Sigmoid colon (tissue), 7 donors: ENCODE measurements at places on chromosomes 7 and 10.

- DNase-seq: peak; percentile 66
Measured at GRCh38 chr7:76997381-76998284, 34.5 kb downstream of the SPDYE17 start.

DNA sequence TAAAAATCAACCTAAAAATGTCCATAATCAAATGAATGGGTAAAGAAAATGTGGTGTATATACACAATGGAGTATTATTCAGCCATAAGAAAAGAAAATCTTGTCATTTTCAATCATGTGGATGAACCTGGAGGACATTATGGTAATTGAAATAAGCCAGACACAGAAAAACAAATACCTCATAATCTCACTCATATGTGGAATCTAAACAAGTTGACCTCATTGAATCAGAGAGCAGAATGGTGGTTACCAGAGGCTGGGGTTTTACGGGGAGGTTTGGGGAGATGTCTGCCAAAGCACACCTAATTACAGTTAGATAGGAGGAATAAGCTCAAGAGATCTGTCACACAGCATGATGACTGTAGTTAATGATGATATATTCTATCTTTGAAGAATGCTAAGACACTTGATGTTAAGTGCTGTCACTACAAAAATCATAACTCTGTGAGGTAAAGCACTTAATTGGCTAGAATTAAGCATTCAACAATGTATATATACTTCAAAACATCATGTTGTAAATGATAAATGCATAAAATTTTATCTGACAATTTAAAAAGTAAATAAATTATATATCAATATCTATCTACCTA is 39.1 kb upstream of the TNPO3 start:
- no peak for DNase-seq

DNA sequence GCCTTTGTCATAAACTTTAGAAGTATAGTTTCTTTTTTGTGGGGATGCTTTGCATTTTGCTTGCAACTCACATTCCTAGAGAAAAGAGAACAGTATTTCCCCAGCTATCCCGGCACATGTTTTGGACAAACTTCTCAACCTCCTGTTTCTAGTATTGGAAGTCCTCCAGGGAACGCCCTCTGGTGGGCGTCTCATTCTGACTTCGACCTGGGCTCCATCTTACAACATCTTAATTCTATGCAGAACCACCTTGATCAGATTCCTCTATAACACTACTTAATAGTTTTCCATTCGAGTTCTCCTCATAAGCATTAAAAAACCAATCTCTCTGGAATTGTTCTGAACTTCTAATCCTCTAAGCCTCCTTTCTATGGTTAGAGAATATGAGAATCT is 139.5 kb upstream of the FZD8 start:
- no peak for DNase-seq

GRCh38 chr10:16992611-16993119 is 136.9 kb downstream of the CUBN start:
- no peak for DNase-seq

DNA sequence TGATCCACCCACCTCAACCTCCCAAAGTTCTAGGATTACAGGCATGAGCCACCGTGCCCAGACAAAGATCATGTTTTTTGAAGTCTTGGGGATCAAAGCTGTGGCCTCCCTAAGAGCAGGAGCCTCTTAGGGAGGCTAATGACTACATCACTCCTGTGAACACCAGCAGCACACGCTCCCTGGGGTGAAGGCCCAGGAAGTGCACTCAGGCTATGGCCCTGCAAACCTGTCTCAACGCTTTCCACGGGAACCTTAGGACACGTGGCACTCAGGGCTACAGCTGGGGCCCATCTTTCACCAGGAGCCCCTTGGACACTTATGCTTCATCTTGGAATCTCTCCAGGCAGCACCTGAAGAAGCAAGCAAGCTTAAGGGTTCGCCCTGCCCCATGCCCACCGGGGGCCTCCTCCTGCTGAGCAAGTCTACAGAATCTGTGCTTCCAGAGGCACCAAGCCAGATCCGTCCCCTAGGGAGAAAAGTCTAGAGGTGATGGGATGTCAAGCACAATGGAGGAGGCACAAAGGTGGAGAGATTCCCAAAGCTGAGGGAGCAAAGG is 18.4 kb downstream of the VSTM4 start:
- DNase-seq: no peak

GRCh38 chr10:108582387-108582786 is 1340.9 kb downstream of the XPNPEP1 start:
- DNase-seq: no peak

GRCh38 chr10:75770626-75771081 is 339.2 kb downstream of the LRMDA start:
- peak; percentile 69 for DNase-seq
